ENCODE measurements at places on chromosomes 7 and 10. TPM values are rescaled to one million over a fixed set of nuclear protein-coding genes. Genes with fewer than 3 reads are reported as not detected.

KMT2E gene
- polyA plus RNA-seq = 78.4 TPM

VPS37D gene
- polyA plus RNA-seq = 56.3 TPM

AKR1D1 gene
- polyA plus RNA-seq = not detected

DNAJC30 gene
- 1.1 TPM for polyA plus RNA-seq

All from neural cell (in vitro differentiated cells).